ENCODE measurements at places on chromosomes 1 and 21.
A peak's percentile ranks its signal among the peaks of the same experiment; 100 is the strongest.

GRCh38 chr1:85935234-85935633 lies 221.3 kb downstream of the COL24A1 start:
- DNase-seq: no peak

- peak; percentile 25 for DNase-seq
Measured at GRCh38 chr1:21622466-21623315, 46.5 kb downstream of the RAP1GAP start.

GRCh38 chr1:9265968-9266367 lies 26.7 kb upstream of the SPSB1 start:
- DNase-seq: no peak

GRCh38 chr1:217270101-217270500 lies 360.8 kb downstream of the GPATCH2 start:
- no peak for DNase-seq

DNA sequence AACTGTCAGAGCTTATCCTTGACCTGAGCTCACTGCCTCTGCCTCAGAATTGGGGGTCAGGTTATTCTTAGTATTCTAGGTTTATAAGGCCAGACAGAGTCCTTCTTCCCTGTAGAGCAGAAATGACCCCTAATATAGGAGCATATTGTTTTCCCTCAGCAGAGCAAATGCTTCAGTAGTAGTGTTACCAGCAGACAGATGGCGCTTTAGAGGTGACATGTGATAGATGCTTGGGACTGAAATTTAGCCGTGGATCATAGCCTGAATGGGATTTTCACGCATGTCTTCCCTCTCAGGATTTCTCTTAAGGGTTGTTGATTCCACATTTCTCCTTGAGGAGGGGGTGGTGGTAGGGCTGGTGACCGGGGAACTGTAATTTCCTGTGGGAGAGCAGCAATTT lies 24.5 kb downstream of the ADARB1 start:
- DNase-seq: no peak

GRCh38 chr1:84141182-84142003 lies 2.7 kb upstream of the PRKACB start:
- DNase-seq: no peak

- no peak for DNase-seq
Measured at GRCh38 chr1:110787328-110788071, 85.4 kb upstream of the CD53 start.

- no peak for DNase-seq
Measured at GRCh38 chr21:15277466-15277865, 212.7 kb upstream of the NRIP1 start.

GRCh38 chr21:32378956-32379355 lies 13.9 kb downstream of the URB1 start:
- DNase-seq: no peak

DNA sequence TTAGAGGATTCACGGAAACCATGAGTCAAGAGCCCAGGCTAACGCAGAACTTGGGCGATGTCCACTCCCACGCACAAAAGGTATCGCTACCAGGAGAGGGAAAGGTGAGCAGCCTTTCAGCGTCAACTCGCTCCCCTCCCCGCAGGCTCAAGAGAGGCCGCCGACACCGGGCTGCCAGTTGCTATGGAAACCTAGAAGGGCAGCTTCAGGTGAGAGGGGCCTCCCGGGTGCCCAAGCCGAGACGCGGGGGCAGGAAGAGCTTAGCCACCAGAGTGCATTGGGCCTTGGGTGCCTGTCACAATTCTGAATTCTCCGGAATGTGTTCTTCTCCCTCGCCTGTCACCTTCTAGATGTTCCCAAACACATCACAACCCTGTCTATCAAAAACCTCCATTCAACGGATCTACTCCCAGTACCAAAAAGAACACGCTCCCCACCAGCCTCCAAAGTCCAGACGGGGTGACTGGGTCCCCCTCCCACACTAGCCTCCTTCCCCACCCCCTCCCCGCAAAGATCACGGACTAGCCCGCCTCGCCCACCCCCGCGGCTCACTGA lies 694 bp downstream of the MEAF6 start:
- peak; percentile 11 for DNase-seq

DNA sequence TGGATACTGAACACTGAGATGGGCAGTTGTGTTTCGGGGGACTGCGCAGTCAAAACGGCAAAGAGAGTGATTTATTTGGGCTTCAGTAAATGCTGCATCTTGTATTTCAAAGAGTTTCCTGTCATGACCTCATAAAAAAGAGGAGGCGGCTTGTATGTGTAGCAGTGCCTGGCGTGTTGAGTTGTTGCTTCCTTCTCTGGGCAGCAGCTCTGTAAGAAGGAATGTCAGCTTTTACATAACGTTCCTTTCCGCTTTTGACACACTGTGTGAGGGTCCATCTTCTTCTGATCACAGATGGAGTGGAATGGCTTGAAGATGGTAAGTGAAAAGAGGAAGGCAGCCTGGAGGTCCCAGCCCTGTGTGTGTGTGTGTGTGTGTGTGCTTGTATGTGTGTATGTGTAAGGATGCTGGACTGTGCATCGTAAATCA lies 941 bp downstream of the ELAVL4 start:
- DNase-seq: no peak

GRCh38 chr1:44807364-44808062 lies 362 bp upstream of the DYNLT4 start:
- DNase-seq: peak; percentile 67

DNA sequence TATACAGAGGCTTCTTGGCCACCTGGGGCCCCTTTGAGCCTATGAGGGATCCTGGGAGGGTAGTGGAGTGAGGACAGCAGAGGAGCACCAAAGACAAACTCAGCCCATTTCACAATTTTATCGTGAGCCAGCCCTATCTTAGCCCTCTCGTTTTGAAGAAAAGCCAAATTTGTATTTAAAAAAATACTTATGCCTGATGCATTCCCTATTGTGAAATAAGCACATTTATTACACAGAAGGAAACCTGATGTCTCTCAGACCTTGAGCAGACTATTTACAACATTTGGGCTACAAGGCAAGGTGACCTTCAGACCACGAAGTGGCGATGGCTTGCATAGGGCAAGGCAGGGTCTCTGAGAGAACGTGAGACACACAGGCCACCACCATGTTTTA lies 41.3 kb upstream of the H6PD start:
- DNase-seq: no peak

GRCh38 chr1:93177991-93178390 lies 2.2 kb downstream of the TMED5 start:
- DNase-seq: no peak

DNA sequence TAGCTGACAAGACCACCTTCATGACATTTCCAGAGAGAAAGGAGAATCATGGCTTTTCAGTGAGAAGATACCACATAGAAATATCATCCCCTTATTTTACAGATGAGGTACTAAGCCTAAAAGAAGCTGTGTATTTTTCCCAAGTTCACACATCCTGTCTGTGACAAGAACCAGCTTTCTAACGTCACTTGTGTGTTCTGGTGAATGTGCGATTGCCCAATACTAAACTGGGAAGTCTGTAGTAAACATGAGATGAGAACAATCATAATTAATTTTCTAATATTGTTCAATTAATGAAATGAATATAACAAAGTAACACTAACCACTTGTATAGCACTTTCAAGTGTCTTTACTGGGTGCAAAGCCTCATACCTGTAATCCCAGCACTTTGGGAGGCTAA lies 46.0 kb downstream of the PTGER3 start:
- no peak for DNase-seq

GRCh38 chr1:57440096-57440495 lies 16.2 kb upstream of the DAB1 start:
- DNase-seq: no peak

DNA sequence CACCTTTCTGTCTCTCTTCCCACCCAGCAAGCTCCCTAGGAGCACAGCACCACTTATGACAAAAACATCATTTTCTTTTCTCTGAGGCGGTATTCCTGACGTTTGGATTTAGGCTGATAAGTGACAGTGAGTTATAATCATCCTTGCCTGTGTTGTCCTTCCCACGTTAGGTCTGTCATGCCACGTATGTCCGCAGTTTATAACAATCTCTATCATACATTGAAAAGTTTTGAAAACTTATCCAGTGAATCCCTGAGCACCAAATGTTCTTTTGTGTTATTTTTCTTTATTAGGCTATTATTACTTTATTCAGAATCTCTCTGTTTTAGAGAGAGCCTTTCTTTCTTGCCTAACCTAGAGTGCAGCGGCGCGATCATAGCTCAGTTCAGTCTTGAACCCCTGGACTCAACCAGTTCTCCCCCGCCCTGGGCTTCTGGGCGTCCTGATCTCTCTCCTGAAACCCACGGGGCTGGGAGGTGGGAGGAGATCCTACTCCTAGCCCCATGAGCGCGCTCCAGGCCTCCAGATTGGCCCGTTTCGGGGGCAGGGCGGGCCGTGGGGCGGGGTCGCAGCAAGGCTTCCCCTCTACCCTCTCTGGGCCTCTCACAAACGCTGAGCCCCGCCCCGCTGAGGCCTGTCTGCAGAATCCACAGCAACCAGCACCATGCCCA lies at the start of gene GSTM2:
Gene GSTM2 (plus strand): TSS at position 606 of the 671 bp plus-strand sequence. CDS start 59 bp downstream, at position 665.
- peak; percentile 55 for DNase-seq

DNA sequence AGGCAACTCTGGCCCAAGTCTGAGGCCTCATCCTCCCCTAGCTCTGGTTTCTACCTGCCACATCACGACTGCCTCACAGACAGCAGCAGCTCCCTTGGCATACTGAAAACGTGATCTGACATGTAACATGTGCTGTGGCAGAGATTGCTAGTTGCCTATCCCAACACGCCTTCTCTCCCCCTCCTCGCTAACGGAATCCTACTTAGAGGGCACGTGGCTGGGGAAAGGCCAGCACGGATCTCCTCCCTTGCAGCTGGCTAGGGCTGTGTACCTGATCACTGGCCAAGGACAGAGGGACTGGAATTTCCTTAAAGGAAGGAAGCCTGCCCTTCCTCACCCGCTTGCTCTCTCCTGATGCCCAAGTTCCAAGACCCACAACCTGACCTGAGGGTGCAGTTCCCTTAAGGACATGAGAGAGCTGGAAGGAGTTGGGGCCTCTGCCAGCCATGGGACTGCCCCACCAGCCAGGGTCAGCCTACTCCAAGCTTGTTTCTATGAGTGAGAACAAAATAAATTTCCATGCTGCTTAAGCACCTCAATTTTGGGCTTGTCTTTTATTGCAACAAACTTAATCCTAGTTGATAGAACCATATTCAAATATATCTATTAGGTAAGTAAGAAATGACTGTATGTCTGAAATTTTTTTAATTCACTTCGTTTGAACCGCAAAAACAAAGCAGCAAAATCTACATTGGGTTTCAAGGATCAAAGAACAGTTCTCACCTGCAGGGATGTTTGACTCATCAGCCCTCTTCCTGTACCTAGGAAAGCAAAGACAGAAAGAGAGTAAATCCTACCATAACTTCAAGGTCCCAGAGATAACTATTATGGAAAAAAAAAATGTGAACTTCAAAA lies 7.2 kb downstream of the SETD4 start:
- no peak for DNase-seq
